Stomach (tissue), 19 donors: ENCODE measurements at places on chromosomes 3 and 15. TPM values are rescaled to one million over a fixed set of nuclear protein-coding genes. Genes with fewer than 3 reads are reported as not detected.

Gene C2CD4B
- 2.3 TPM for total RNA-seq

- H3K36me3 ChIP-seq, result no peaks in the 10 kb centered on the region
- H3K27ac ChIP-seq, result no peak overlapping the region
Observed at GRCh38 chr3:176193032-176193730, 1004.1 kb downstream of the TBL1XR1 start.

Gene GADL1
- total RNA-seq, result not detected

Gene AEN
- 19.9 TPM for total RNA-seq

DNA sequence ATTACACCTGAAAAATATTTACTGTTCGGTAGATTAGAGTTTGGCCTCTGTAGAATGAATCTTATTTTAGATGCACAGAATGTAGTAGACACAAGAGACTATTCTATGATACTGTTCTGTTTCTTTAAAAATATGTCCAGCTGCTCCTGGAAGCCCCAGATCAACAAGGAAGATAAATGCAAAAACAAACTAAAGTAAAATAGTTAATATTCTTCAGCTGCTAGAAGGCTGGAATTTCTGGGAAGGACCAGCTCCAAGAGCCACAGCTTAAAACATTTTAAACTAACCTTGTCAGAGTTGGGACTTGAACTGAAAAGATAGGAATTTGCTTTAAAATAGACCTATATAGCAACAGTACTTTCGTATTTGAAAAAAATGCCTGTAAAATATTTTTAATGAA, 277.9 kb downstream of the PTPRG start:
- H3K36me3 ChIP-seq, result no peaks in the 10 kb centered on the region
- DNase-seq, result no peak
- no peak overlapping the region for H3K4me3 ChIP-seq
- no peak overlapping the region for H3K27ac ChIP-seq
